ENCODE measurements at places on chromosomes 3 and 15.

GRCh38 chr3:43223670-43224364, 62.5 kb upstream of the SNRK start:
- no peak for DNase-seq

DNA sequence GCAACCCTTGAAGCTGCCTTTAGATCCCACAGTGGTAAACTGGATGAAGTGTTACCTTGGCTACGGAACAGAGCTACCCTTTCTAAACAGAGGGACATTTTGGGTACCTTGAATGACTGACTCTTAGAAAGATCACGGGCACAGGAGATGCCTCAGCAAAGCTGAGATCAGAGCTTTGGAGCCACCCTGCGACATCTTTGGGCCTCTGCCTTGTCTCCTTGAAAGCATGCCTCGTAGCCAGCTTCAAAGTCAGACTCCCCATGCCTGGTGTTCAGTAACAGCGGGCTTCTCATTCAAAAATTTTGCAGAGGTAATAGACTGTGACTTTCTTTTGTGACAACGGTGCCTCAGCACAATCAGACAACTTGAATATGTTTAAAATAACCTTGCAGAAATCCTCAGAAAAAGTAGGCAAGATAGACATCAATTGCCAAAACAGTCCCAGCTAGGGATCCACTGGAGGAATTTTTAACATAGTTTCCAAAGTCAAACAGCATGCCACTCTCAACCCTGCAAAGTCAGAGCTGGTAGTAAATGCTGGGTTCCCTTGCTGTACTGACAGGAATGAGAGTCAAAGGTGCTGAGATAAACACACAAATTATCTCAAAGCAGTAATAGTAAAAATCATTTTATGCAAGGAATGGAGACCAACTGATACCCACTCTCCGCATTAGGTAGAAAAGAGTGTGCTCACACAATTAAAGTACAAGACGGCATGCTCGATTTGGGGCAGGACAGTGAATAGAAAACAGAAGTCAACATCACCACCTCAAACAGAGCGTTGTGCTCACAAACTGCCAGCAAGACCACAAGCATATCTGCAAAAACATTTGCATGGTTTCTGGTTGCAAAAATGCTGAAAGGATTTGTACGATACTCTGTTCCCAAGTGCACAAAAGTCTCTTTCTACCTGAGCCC, 82.1 kb downstream of the MYO1E start:
- DNase-seq: no peak

DNA sequence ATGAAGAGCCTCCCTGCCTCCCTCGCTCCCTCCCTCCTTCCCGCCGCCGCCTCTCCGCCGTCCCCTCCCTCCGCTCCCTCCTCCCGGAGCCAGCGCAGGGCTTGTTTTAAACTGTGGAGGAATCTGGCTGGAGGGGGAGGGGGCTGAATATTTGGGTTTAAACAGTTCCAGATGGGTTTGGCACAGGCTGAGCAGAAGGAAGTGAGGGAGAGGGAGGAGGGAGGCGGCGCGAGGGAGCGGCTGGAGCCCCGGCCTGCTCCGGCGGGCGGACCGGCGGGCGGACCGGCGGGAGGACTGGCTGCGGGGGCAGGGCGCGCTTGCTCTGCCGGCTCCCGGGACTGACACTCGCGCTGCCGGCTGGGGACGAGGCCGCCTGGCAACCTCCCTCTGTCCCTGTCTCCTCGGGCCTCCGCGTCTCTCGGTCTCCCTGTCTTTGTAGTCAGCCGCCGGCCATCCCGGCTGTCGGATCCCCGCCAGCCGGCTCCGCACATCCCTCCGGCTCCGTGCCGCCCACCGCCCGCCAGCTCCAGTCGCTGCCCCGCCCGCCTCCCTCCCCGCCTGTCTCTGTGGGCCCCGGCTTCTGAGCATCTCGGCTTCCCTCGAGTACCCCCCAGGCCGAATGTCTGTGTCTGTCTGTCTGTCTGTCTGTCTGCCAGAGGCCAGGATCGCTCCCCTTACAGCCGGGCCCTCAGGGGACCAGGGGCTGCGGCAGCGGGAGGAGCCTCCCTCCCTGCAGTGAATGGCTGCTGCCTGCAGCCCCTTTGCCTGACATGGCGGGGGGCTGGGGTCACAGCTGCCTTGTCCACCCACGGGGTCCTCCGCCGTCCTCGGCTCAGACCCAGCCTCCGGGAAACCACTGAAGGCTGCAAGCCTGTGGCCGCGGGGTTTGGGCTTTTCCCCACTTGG, 7.6 kb downstream of the EPHB3 start:
- no peak for DNase-seq

- DNase-seq: no peak
Measured at GRCh38 chr3:147423537-147423797, 14.3 kb downstream of the ZIC1 start.

GRCh38 chr3:193236599-193236998, 4.4 kb upstream of the PLAAT1 start:
- DNase-seq: no peak

DNA sequence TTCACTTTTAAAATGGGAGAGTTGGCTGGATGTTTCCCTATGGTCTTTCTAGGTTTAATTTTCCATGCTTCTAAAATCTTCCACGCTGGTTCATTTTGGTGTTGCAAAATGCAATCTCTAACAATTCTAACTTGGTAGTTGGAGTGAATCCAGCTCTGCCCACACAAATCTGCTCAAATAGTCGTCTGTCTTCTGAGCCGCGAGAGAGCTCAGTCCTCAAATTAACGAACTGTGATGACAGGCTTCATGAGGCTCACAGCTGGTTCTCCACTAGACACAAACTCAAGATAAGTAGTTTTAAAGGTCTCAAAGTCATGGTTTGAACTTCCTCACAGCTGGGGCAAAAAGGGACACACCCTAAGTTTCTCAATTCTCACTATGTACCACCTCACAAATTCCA, 178.6 kb upstream of the LYSMD4 start:
- DNase-seq: no peak

GRCh38 chr15:25741256-25741580, 121.9 kb downstream of the ATP10A start:
- no peak for DNase-seq

DNA sequence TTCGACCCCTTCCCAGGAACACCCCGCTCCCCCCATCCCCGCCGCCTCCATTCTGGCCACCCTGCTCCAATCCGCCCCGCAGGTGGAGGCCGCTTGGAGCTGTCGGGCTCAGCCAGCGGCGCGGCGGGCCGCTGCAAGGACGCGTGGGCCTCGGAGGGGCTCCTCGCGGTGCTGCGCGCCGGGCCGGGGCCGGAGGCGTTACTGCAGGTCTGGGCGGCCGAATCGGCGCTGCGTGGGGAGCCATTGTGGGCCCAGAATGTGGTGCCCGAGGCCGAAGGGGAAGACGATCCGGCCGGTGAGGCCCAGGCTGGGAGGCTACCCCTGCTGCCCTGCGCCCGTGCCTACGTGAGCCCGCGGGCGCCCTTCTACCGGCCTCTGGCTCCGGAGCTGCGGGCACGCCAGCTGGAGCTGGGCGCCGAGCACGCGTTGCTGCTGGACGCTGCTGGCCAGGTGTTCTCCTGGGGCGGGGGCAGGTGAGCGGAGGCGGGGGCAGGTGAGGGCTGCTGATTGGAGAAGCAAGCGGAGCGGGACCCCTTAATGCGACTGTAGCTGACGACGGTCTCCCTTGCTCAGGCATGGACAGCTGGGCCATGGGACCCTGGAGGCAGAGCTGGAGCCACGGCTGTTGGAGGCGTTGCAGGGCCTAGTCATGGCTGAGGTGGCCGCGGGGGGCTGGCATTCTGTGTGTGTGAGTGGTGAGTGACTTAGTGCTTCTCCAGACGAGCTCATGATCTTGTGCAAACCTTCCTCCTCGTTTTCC, 2.5 kb downstream of the RCCD1 start:
- no peak for DNase-seq

DNA sequence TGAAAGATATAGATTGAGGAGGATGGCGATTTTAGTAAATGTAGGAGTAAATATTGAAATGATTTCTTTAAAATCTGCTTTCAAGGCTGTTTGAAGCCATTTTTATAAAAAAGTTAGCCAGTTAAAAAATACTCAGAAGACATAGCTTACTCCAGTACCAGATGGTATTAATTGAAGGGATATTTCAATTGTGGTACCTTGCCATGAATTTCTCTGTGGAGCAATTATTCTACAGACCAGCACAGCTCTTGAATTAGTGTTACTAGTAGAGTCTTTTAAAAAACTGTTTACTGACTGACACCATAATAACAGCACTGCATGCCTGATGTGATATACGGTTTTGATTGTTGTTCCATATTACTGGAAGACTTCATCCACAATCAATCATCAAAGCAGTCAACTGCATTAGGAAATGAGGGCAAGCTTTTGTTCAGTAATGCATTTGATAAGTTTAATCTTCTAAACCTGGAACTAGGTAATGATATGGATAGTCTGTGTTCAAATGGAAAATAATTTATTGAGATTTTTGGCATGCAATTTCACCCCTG, 106.4 kb downstream of the MFSD1 start:
- no peak for DNase-seq

- no peak for DNase-seq
Measured at GRCh38 chr3:193554811-193555210, at the start of gene ATP13A4. Gene ATP13A4, minus strand, starts transcription at chr3:193554895. Its CDS starts 96 bp downstream, at chr3:193554799.

GRCh38 chr3:125120379-125121122, 64.8 kb upstream of the HEG1 start:
- no peak for DNase-seq

DNA sequence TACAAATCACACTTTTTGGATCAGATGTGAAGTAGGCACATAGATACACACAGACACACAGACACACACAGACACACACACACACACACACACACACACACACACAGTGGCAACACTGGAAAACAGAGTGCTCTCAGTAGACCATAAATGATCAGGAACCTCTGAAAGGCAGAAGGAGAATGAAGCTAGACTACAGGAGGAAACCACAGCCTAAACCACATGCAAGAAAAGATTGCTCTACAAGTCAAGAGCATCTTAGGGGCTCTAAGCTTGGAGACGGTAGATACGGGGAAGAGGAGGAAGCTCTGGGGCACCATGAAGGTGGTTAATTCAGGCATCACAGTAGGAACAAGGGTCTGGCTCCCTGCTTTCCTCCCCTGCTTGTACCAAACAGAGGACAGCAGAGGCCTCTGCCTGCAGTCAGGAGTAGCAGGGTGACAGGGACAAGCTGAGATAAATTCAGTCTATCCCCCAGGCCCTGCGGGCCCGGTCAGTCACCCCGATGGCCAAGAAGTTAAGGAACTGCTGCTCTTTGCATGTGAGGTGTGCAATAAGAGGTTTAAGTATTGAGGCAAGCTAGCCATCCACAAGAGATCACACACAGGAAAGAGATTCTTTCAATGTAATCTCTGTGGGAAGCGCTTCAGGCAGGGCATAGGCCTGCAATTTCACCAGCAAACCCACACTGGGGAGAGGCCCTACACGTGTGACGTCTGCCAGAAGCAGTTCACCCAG, 23.5 kb upstream of the ARPIN start:
- DNase-seq: no peak

GRCh38 chr3:51269466-51269865, 115.6 kb upstream of the MANF start:
- no peak for DNase-seq

DNA sequence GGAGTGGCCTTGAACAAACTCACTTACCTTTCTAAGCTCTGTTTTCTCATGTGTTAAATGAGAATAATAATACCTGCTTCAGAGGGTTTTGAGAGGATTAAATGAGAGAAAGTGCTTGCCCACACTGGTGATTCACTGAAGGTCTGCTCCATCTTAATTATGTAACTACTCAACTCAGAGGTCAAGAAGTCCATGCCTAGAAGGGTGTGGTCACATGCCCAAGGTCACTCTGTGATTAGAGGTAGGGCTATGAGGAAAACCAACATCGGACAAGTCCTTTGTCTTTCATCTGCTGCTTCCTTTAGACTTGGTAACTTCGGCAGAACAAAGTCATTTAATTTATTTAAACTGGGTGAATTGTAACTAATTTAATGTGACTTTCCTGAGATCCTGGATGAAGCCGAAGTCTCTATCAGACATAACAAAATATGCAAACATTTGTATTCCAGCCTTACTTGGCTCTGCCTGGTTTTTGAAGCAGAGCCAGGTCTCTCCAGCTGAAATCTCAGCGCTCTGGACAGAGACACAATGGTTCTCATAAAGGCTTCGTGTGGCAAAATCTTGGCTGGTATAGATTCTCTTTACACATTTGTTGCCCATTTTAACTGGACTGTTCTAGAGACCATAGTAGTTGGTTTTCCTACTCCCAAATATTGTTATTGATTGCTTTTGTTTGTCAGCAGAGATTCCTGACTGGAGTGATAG, 3.0 kb downstream of the CHRNA7 start:
- no peak for DNase-seq

DNA sequence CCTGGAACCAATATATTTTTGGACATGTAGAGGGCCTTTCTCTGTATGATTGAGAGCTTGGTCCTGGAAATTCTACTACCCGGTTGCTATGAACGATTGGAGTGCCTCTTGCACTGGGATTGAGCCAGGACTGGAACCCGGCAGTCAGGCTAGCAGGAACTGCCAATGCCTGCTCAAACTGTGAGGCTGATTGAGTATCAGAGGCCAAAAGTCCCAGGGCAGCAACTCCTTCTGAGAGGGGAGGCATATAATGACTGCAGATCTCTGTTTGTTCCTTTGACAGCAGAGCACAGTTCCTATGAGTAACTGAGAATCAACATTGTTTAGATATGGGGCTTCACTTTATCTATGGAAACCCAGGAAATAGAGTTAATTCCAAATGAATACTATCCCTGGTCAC, 12.9 kb downstream of the IQCH start:
- no peak for DNase-seq

- DNase-seq: no peak
Measured at GRCh38 chr3:16366581-16366980, 101.6 kb downstream of the OXNAD1 start.

DNA sequence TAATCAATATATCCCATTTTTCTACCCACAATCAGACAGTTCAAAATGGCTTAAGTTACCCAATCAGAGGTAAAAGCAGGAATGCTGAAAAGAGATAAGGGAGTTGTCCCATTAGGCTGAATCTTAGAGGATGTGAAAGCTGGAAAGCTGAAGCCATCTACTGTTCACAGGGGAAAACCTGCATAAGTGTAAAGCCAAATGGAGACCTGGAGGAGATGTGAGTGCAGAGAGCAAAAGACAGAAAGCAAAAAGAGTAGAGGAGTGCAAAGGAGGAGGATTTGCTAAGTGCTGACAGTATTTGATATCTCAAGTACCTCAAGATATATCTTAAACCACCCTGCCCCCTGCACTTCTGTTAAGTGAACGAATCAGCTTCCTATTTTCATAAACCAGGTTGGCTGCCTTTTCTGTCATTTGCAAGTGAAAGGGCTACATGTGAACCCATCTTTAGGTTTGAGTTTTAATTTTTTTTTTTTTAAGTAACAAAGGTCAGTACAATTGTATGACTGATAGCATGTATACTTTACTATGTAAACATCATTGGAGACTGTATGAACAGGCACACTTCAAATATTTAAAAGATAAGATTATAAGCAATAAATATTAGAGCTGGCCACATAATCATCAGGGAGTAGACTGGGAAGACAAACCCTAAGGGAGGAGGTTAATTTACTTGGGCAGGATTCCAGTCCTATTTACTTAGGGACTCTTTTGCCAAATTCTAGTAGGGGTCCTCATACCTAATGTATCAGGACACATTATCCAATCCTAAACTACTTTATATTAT, 22.8 kb upstream of the P2RY1 start:
- no peak for DNase-seq

GRCh38 chr3:106401666-106402490, 533.1 kb upstream of the CBLB start:
- DNase-seq: no peak

Measured in glomerular endothelial cell (primary cell).